SHP77 (cell line): ENCODE measurements at places on chromosomes 1 and 21.

DNA sequence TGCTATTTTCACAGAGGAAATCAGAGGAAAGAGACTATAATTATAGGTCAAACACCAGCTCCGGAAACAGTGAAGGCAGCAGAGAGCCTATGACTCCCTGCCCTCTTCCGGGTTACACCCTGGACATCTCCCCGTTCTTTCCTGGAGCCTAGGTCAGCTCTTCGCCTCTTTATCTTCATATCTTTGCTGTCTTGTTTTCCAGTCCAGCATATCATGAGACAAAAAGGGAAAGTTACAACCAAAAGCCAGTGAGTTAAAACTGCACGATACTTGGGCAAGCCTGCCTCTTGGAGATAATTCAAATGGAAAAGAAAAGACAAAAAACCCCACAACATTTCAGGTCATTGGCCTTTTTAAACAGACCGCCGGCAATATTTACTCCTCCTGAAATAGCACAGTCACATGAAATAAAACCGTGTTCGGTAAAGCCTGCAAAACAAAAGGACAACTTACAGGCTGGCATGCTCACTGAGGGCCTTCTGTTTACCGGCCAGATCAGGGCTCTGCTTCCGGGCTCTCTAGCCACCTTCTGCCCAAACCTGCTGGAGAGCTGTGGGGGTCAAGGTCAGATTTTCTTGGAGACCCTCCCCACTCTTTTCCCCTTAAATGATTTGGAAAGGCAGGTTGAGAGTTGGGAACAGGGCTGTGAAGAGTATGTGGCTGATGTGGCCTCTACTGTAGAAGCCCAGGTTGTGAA is 42.8 kb upstream of the PPP2R5A start:
- no peak for DNase-seq

- no peak for DNase-seq
Observed at GRCh38 chr1:170727963-170728362, 64.0 kb downstream of the PRRX1 start.

DNA sequence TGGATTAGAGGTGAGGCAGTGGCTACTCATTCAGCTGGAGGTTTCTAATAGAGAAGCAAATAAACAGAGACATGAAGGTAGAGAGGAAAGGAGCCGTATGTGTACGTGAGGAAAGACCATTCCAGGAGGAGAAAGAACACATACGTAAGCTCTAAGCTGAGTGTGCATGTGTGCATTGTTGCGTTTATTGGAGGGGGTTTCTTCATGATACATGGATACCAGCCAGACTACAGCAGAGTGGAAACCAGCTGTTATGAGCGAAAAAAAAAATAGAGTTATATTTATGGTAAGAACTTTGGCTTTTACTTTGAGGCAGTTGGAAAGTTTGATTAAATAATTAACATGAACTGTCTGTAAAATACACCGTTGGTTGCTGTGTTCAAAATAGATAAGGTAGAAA is 173.4 kb upstream of the RGS18 start:
- DNase-seq, result no peak

- no peak for DNase-seq
Observed at GRCh38 chr1:81174811-81175476, 625.8 kb upstream of the ADGRL2 start.

DNA sequence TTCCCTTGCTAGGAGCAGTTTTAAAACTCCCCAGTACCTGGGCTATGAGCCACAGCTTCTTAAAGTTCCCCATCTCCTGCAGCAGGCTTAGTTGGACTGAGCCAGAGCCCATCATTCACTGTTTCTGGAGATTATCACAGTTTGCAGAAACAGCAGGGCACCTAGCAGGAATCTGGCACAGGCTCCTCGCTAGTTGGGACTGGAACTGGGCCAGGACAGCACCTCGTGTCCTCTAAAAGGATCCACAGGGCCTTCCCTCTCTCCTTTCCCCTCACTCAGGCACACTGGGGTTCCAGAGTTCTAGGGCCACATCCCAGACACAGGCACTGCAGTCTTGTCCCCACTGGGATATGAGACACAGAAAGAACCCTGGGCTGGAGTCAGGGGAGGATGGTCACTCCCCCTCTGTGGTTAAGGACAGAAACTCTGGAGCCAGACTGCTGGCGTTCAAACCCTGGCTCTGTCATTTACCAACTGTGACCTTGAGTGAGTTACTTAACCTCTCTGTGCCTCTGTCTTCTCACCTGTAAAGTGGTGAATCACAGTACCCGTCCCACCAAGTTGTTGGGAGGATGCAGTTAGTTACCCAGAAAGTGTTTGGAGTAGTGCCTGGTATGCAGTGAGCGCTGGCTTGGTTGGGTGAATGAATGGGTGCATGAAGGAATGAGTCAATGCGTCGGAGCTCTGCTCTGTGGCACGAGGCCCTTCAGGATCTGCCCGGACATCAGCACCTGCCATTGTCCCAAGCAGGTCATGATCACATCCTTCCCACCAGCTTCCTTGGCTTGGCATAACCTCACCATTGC is 18.8 kb upstream of the ECE1 start:
- DNase-seq, result no peak

- DNase-seq, result no peak
Observed at GRCh38 chr21:43922949-43923348, 57.9 kb downstream of the AGPAT3 start.

DNA sequence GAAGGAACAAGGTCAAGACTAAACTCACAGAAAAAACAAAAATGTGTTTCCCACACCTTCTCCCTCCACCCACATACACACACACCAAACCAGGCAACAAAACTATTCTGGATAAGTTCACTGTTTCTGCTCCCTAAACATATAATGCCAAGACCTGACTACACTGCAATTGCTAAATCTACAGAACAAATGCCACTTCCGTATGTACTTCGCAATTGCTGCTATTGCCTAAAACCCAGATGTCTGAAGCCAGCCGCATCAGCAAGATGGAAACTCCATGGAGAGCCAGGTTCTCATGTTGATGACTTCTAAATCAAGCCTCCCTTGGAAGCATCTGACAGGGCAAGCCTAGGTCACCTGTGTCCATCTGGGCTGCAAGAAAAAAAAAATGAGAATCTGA is 8.3 kb upstream of the AIM2 start:
- DNase-seq, result no peak

- no peak for DNase-seq
Observed at GRCh38 chr1:54465351-54465811, 59.2 kb upstream of the SSBP3 start.

GRCh38 chr1:209143916-209144315 is 439.6 kb upstream of the CAMK1G start:
- no peak for DNase-seq

GRCh38 chr1:22264464-22265341 is 121.8 kb upstream of the WNT4 start:
- no peak for DNase-seq

GRCh38 chr1:208603721-208604120 is 359.5 kb upstream of the PLXNA2 start:
- no peak for DNase-seq

- no peak for DNase-seq
Observed at GRCh38 chr1:183806125-183806524, 1.2 kb downstream of the RGL1 start.

- no peak for DNase-seq
Observed at GRCh38 chr1:225577241-225577640, 75.7 kb downstream of the ENAH start.

- DNase-seq, result no peak
Observed at GRCh38 chr1:8523666-8524206, 205.8 kb downstream of the SLC45A1 start.

GRCh38 chr1:41382480-41383090 is 21.4 kb downstream of the FOXO6 start:
- DNase-seq, result no peak
